Pons (tissue), 1 donor: ENCODE measurements at places on chromosomes 6 and 20.

- peak; percentile 45 for DNase-seq
Measured at GRCh38 chr6:169556758-169557548, 144.9 kb downstream of the WDR27 start.

GRCh38 chr6:143125455-143125854 is 64.8 kb downstream of the AIG1 start:
- no peak for DNase-seq

DNA sequence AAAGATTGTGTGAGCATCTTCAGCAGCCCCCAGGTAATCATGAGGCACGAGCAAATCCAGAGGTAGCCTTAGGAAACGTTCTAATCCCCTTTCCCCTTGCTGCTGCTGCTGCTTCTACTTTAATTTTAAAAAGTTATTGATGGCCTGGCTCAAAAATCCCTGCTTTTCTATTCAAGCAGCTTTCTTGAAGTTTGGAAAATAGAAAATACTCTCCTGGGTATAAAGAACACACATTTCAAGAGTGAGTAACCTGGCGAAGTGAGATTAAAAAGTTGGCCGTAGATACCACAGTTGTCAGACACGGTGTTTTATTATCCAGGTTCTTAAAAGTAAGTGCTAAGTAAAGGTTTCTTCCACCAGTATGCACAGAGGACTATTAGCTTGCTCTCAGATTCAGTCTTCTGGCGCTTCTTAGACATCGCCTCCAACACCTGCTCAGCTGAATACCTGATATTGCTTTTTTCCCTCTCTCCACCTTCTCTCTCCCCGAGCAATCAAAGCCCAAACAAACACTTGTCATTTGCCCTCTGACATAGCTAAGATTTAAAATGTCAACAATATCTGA is 150.7 kb downstream of the EDN3 start:
- no peak for DNase-seq

DNA sequence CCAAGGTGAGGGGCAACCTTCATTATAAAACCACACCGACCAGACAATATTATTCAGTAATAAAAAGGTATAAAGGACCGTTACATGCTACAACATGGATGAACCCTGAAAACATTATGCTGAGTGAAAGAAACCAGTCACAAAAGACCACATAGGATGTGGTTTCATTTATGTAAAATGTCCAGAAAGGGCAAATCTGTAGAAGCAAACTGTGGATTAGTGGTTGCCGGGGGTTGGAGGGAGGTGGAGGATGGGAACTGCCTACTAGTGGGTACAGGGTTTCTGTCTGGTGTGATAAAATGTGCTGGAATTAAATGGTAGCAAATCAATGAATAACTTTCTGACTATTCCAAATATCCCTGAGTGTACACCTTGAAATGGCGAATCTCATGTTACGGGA is 10.2 kb upstream of the PRND start:
- no peak for DNase-seq

DNA sequence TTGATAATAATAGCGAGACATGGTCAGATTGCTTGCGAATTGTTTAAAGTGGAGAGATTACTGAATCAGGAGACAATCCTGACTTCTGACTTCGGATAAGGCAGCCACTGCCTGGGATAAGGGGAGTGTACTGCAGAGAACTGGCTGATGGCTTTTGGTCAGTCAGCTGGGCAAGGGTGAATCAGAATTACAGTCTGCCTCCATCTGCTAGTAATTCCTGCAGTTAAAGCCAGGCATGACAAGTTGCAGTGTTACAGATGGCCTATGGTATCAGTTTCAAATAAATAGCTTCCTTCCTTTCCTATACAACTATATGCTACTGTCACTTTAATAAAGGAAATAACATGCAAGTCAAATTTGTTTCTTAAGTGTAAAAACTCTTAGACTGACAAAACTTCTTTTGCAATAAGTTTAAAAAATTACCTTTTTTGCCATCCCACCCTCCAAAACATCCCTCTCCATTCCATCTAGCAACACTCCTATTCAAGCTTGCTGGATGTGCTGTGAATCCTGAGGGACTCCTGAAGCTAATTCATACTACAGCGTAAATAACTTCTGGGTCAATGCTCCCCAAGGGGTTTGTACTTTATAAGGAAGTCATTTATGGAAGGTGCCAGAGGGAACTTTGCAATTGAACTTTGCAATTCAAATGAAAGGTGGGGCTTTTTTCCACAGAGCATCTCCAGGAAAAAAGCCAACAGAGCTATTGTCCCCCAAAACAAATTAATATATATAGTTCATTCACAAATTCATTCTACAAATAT is 245.2 kb downstream of the ADGRB3 start:
- DNase-seq = no peak

- DNase-seq = no peak
Measured at GRCh38 chr20:44066645-44067606, 120.1 kb downstream of the JPH2 start.

GRCh38 chr6:134060491-134061106 is 8.2 kb upstream of the SLC2A12 start:
- no peak for DNase-seq

DNA sequence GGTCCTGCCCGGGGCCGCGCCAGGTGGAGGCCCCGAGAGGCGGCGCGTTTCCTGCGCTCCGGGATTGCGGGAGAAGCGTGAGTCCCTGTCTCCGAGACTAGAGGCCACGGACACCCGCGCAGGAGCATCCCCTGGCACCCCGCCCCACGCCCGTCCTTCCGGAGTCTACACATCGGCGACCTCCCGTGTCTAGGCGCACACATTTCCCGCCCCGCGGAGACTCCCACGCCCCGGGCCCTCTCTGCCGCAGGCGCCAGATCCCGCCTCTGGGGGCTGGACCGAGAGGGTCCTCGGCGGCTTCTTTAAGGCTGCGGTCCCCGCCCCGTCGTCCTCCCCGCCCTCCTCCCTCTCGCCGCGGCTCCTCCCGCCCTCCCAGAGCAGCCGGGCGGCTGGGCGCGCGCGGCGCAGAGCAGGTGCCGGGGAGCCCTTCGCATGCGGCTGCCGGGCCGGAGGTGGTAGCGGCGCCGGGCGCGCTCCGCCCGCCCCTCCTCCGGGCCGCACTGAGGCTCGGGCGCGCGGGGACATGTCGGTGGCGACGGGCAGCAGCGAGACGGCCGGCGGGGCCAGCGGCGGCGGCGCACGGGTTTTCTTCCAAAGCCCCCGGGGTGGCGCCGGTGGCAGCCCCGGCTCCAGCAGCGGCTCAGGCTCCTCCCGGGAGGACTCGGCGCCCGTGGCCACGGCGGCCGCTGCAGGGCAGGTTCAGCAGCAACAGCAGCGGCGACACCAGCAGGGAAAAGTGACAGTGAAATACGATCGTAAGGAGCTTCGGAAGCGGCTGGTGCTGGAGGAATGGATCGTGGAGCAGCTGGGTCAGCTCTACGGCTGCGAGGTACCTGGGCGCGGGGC is at the start of gene PPP1R14C:
TSS of gene PPP1R14C (plus strand) at position 375 of the 846 bp plus-strand sequence. CDS start at position 524, 149 bp downstream.
- no peak for DNase-seq

DNA sequence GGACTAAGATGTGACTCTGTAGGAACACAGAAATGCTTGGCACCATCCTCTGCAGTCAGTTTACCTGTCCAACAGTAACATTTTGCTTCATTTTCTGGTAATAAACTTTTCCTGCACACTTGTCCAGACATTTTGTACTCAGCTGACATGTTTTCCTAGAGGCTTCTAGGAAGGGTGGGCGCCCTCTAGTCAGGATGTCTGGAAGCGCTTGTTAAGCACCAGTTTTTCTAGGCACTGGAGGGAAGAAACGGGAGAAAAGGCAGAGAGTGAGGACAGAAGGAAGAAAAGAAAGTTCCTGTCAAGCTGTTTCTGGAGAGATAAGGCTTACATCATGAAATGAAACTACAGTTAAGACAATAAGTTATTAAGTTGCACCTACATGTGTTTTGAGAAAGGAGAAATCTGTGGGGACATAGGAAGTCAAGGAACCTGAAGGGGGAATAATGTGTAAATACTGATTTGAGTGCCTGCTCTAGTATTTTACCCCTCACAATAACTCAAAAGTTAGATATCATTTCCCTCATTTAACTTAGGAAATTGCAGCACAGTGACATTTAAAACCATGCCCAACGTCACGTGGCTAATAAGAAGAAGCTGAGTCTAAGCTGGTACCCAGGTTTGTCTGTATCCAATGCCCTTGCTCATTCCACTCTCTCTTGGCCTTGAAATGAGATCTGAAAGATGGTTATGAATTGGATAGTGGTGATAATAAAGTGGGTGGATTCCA is 42.7 kb upstream of the TNFRSF21 start:
- no peak for DNase-seq

DNA sequence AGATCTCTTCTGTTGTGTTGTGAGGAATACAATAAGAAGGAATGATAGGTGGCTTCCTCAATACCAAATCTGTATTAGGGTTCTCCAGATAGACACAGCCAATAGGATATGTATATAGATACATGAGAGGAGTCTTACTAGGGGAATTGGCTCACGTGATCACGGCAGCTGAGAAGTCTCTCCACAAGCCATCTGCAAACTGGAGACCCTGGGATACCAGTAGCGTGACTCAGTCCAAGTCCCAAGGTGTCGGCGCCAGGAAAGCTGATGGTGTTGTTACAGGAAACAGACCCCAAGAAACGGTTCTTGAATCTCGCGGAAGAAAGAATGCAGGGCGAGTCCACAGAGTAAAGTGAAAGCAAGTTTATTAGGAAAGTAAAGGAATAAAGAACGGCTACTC is 61.4 kb downstream of the SYTL3 start:
- no peak for DNase-seq

GRCh38 chr6:56232436-56232835 is 14.9 kb downstream of the COL21A1 start:
- no peak for DNase-seq

DNA sequence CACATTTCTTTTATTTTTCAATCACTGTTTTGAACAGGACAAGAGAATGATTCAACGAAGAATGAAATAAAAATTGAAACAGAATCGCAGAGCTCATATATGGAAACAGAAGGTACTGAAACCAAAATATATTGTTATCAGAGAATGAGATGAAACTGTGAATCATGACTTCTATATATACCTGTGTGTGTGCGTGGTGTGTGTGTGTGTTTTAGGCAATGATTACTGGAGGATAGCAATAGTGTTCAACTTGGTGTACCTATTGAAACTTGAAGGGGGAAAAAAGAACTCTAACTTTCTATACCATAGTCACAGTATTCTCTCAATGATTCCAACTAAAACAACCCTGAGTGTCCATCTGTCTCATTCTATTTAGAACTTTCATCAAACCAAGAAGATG is 586.6 kb downstream of the KIF16B start:
- DNase-seq = no peak

GRCh38 chr6:137937834-137938233 is 70.8 kb downstream of the TNFAIP3 start:
- DNase-seq = no peak

GRCh38 chr6:168397012-168397411 is 44.0 kb upstream of the SMOC2 start:
- DNase-seq = no peak

- DNase-seq = no peak
Measured at GRCh38 chr6:118506071-118506638, 41.9 kb upstream of the PLN start.

- no peak for DNase-seq
Measured at GRCh38 chr6:145960918-145961589, 3.1 kb downstream of the SHPRH start.

- no peak for DNase-seq
Measured at GRCh38 chr6:67689329-67689728, 945.8 kb upstream of the ADGRB3 start.

GRCh38 chr20:49470922-49471321 is 11.5 kb downstream of the KCNB1 start:
- no peak for DNase-seq

DNA sequence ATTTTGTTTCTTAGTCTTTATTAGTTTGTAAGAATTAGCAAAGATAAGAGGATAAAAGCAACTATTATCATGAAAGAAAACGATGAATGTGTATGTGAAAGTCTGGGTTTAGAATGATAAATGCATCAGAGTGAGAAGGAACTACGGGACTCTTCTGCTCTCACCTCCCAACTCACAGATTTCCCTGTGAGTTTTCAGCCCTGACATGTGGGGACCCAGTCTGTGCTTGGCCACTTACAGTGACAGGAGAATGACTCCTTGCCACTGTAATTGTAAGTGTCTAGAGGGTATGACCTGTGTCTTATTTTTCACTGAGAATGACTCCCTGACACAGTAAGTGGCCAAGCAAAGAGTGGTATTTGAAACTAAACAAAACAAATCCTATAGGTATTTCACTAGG is 2.5 kb downstream of the HLA-DPA1 start:
- DNase-seq = no peak

GRCh38 chr6:143555071-143555492 is 43.6 kb upstream of the FUCA2 start:
- DNase-seq = no peak

DNA sequence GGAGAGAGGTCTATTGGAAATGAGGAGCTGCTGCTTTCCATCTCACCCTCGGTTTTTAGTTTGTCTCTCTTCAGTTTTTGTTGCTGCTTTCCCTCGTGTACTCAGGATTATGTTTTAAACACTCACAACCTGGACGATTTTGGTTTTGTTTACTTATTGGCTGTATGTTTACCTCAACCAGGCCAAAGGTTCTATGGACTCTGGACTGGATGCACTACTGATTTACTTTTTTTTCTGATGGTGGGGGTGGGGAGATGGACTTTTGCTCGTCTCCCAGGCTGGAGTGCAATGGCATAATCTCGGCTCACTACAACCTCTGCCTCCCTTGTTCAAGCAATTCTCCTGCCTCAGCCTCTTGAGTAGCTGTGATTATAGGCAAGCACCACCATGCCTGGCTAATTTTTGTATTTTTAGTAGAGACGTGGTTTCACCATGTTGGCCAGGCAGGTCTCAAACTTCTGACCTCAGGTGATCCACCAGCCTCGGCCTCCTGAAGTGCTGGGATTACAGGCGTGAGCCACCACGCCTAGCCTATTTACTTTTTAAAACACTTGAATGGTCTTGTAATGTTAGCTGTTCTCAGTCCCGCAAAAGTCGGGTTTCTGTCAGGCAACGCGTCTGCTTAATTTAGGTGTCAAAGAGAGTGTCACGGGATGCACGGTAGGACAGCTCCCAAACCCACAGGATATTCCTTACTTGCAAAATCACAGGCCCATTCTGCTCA is 148.2 kb upstream of the RIPOR2 start:
- no peak for DNase-seq

DNA sequence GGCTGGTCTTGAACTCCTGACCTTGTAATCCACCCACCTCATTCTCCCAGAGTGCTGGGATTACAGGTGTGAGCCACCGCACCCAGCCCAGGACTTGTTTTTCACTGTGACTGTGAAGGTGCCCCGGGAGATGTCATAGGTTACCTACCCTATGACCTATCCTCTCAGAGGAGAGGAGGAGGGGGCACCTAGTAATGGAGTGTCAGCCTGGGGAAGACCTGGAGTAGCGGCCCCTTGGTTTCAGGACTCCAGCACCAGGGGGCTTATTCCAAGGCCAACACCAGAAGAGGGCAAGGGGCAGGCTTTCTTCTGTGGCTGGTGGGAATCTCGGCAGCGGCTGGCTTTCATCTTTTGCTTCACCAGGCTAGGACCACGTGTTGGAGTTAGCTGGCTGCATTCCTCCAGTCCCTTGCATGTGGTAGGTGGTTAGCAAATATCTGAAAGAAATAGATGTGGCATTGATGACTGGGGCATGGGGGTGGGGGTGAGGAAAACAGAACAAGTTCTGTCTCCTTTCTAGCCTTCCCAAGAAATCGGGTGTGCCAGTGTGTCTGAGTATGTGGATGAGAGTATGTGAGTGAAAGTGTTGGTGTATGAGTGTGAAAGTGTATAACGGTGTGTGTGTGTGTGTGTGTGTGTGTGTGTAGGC is 7.9 kb upstream of the ITPR3 start:
- no peak for DNase-seq

GRCh38 chr6:73579851-73580246 is 59.0 kb upstream of the EEF1A1 start:
- peak; percentile 69 for DNase-seq
